Lung (tissue), 17 donors: ENCODE measurements at places on chromosomes 13 and 19. TPM values are rescaled to one million over a fixed set of nuclear protein-coding genes. Genes with fewer than 3 reads are reported as not detected.

DNA sequence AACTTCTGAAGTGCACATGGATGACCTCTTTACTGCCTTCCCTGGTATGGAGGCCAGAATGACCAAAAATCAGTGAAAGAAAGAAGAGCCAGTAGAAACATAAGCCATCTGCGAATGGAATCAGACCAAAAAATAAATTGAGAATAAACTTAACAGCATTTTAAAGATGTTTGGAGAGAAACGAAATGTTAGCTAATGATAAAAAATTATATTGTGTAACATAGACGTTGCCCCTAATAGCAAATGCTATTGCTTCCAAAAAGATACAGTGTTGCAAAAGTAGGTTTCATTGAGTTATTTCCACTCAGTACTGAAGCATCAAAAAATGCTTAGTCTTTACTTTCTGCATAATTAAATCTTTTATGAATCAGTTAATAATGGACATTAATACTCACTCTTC is 371.7 kb downstream of the LIG4 start:
- H3K27me3 ChIP-seq = no peaks in the 10 kb centered on the region
- no peak overlapping the region for H3K27ac ChIP-seq
- peaks cover 40% of the 10 kb centered on the region for H3K4me1 ChIP-seq
- no peaks in the 10 kb centered on the region for H3K36me3 ChIP-seq
- H3K4me3 ChIP-seq = no peak overlapping the region

DNA sequence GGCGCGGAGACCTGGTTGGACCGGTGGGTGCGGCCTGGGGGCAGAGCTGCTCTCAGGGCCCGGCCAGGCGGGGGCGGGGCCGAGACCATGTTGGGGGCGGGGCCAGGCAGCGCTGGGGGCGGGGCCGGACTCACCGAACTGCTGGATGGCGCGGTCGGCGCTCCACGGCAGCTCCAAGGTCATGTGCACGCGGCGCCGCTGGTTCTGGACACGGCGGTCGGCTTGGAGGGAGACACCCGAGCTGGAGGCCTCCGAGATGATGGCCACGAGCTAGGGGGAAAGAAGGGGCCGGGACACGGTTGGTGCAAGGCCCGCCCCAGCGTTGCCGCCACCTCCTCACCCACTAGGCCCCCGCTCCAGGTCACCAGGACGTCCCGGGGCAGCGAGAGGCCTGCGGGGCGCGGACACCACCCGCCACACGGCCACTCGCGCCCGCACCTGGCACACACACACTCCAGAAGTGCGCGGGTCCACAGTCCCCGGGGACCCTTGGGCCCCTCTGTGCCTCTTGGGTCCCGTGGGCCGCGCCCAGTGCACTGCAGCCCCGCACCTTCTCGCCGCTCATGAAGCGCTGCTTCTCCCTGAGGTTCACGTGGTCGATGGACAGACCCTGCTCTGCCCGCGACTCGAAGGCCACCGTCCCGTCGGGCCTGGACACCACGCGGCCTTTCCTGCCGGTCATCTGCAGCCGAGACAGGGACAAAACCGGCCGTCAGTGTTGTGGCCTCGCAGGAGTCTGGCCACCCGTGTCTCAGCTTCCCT is 8.7 kb downstream of the GPX4 start:
- H3K27ac ChIP-seq = no peak overlapping the region
- H3K4me1 ChIP-seq = no peaks in the 10 kb centered on the region
- no peak for DNase-seq
- H3K36me3 ChIP-seq = peaks cover 5% of the 10 kb centered on the region
- no peak overlapping the region for H3K4me3 ChIP-seq

GRCh38 chr13:35496006-35496405 is 19.5 kb upstream of the MAB21L1 start:
- H3K27ac ChIP-seq = no peak overlapping the region
- H3K36me3 ChIP-seq = no peaks in the 10 kb centered on the region
- H3K27me3 ChIP-seq = no peaks in the 10 kb centered on the region

GRCh38 chr13:27406178-27406939 is 18.1 kb upstream of the GTF3A start:
- H3K36me3 ChIP-seq = no peaks in the 10 kb centered on the region
- H3K27ac ChIP-seq = no peak overlapping the region
- H3K27me3 ChIP-seq = no peaks in the 10 kb centered on the region

GRCh38 chr13:65656740-65657329 is 1573.3 kb downstream of the PCDH9 start:
- H3K27ac ChIP-seq = no peak overlapping the region
- H3K4me3 ChIP-seq = no peak overlapping the region
- no peaks in the 10 kb centered on the region for H3K36me3 ChIP-seq
- no peaks in the 10 kb centered on the region for H3K27me3 ChIP-seq
- peak; percentile 26 for DNase-seq
- no peaks in the 10 kb centered on the region for H3K4me1 ChIP-seq

The KLK15 gene
- total RNA-seq = not detected
